Heart right ventricle (tissue), 16 donors: ENCODE measurements at places on chromosomes 3 and 15.

DNA sequence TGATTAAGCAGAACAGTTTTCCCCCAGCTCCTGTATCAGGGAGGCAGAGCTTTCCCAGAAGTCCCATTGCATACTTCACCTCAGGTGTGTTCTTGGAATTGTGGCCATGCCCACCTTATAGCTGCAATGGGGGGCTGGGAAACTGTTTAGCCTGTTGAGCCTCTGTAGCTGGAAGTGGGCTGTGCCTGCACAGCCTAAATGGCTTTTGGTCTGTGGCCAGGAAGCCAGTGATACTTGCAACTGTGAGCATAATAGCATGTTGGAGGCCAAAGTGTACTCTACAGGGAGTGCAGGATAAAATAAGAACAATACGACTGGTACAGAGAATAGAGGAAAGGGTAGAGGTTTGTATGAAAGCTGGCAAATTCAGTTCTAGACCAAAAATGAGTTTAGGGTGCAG, 248.5 kb downstream of the PTPRG start:
- H3K27me3 ChIP-seq: no peaks in the 10 kb centered on the region
- H3K4me3 ChIP-seq: no peak overlapping the region
- no peaks in the 10 kb centered on the region for H3K36me3 ChIP-seq
- peaks cover 95% of the 10 kb centered on the region for H3K4me1 ChIP-seq
- DNase-seq: peak; percentile 41

- no peak overlapping the region for H3K27ac ChIP-seq
- H3K4me1 ChIP-seq: no peaks in the 10 kb centered on the region
- no peaks in the 10 kb centered on the region for H3K27me3 ChIP-seq
- H3K36me3 ChIP-seq: no peaks in the 10 kb centered on the region
- no peak for DNase-seq
Measured at GRCh38 chr3:189557824-189558223, 73.4 kb upstream of the TP63 start.

DNA sequence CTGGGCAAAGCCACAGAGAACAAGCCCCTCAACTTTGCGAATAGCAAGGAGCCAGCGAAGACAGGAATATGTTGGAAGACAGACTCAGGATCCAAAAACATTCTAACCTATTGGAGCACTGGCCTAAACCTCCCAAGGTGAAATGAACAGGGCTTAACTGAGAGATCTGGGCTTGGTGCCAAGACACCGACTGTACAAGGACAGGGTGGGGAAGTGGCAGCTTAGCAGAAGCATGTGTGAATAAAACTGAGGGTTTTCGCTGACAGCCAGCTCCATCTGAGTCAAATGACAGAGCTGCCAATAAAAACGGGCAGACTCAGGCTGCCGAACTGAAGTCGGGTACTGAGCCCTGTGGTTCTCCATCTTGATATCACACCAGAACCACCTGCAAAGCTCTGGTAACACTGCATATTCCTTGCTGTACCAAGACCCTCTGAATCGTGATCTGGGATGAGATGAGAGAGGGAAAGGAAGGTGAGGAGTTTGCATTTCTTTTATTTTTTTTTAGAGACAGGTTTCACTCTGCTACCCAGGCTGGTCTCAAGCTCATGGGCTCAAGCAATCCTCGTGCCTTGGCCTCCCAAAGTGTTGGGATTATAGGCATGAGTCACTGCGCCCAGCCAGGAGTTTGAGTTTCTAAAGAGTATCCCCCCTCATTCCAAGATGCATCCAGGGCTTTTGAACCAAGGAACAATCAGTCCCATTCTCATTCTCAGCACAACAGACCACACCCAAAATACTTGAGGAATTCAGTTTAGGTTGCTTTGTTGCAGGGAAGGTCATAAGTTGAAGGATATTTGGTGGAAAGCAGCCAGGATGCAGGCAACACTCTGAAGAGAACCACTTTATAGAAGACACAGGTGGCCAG, 6.0 kb upstream of the PLCB2 start:
- H3K27me3 ChIP-seq: no peaks in the 10 kb centered on the region
- H3K27ac ChIP-seq: no peak overlapping the region
- no peak for DNase-seq

- H3K4me1 ChIP-seq: peaks cover 20% of the 10 kb centered on the region
- H3K27me3 ChIP-seq: no peaks in the 10 kb centered on the region
- H3K27ac ChIP-seq: peak overlapping the region; percentile 60
- no peaks in the 10 kb centered on the region for H3K36me3 ChIP-seq
- no peak for DNase-seq
Measured at GRCh38 chr3:32684029-32684799, 774 bp upstream of the CNOT10 start.

- no peaks in the 10 kb centered on the region for H3K4me1 ChIP-seq
- H3K27ac ChIP-seq: no peak overlapping the region
- no peaks in the 10 kb centered on the region for H3K27me3 ChIP-seq
- DNase-seq: no peak
- H3K36me3 ChIP-seq: no peaks in the 10 kb centered on the region
Measured at GRCh38 chr3:168453623-168454022, 357.9 kb upstream of the GOLIM4 start.
